ENCODE measurements at places on chromosomes 3 and 15.
A peak's percentile ranks its signal among the peaks of the same experiment; 100 is the strongest.

DNA sequence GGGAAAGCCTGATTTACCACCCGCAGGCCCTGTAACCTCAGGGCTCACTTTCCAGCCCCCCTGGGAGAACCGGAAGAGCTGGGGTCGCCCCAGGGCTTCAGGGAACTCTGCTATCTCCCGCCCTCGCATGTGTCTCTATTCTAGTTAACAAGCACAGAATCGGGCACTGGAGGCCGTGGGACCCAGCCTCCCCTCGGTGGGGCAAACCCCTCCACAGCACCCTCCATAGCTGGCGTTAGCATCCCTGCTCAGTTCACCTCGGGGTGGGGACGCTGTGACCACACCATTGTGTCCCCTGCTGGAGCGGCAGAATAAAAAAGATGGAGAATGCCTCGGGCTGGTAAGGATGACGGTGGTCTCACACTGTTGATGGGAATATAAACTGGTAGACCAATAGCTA, 3.5 kb upstream of the LRRC15 start:
- DNase-seq, result no peak

DNA sequence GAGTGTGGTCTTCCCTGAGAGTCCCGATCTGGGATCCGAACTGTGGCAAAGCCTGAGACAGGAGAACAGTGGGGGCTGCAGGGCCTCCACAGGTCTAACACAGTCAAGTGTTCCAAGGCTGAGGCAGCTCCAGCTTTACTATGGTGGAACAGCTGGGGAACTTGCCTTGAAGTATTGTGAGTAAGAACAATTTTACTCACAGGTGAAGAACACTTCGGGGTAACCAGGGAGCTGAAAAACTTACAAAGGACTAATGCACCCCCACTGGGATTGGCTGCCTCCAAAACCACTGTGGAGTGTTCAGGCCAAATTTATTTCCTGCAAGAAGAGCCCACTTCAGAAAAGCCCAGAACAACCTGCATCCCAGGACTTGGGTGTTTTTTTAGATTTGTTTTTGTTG, 25.4 kb downstream of the ZIC4 start:
- DNase-seq, result no peak

DNA sequence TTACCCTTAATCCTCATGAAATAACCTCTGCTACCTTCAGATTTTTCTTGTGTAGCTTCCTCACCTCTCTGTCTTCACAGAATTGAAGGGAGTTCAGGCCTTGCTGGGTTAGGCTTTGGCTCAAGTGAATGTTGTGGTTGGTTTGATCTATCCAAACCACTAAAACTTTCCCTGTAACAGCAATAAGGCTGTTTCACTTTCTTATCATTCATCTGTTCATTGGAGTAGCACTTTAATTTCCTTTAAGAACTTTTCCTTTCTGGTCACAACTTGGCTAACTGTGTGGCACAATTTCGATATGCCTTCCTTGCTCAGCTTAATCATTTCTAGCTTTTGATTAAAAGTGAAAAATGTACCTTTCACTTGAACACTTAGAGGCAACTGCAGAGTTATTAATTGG, 129.8 kb downstream of the NR1I2 start:
- no peak for DNase-seq

GRCh38 chr15:68313501-68314410, 36.2 kb downstream of the FEM1B start:
- DNase-seq, result no peak

GRCh38 chr3:104452697-104453096, 914.0 kb upstream of the ALCAM start:
- no peak for DNase-seq

DNA sequence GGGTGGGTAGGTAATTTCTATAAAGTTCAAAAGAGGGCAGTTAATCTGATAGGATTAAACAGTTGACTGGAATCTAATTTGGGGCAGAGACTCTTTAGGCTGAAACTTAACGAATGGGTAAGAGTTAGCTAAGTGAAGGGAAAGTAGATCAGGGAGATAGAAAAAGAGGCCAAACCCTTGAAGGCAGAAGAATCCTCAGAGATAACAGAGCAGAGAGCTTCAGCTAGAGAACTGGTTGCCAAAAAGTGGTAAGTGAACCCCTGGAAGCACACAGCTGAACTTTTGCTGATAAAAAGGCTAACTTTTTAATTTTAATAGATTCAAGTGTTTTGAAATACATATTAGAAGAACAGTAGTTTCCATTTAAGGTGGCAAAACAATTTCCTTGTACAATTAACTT, 99.2 kb downstream of the FHIT start:
- no peak for DNase-seq

- no peak for DNase-seq
These were observed 302.2 kb upstream of the TPM1 start for GRCh38 chr15:62740141-62741004.

GRCh38 chr3:32322311-32322710, 69.3 kb upstream of the CMTM7 start:
- no peak for DNase-seq

- DNase-seq, result no peak
These were observed 985 bp downstream of the TEX9 start for GRCh38 chr15:56366211-56366610.

- DNase-seq, result no peak
These were observed 537.6 kb downstream of the FOXP1 start for GRCh38 chr3:71045917-71046282.

DNA sequence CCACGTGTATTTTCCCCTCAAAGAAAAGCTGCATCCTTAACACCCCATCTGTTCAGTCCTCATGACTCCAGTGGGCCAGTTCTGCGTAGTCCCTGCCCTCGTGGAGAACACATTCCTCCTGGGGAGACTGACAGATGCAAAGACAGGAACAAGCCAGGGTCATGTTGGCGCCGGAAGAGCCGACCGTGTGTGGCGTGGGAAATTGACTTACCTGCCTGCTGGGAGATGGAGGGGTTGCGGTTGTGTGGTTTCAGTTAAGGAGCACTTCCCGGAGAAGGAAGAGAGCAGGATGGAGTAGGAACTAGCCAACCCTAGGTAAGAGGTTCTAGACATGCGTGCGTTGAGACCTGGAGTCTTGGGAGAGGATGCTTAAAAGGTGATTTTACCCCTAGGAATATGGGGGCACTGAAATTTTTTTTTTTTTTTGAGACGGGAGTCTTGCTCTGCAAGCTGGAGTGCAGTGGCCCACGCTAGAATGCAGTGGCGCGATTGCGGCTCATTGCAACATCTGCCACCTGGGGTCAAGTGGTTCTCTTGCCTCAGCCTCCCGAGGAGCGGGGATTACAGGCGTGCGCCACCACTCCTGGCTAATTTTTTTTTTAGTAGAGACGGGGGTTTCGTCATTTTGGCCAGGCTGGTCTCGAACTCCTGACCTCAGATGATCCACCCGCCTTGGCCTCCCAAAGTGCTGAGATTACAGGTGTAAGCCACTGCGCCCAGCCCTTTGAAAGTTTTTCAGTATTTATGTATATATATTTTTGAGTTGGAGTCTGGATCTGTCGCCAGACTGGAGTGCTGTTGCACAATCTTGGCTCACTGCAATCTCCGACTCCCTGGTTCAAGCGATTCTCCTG, 1.4 kb downstream of the VHL start:
- peak; percentile 14 for DNase-seq

DNA sequence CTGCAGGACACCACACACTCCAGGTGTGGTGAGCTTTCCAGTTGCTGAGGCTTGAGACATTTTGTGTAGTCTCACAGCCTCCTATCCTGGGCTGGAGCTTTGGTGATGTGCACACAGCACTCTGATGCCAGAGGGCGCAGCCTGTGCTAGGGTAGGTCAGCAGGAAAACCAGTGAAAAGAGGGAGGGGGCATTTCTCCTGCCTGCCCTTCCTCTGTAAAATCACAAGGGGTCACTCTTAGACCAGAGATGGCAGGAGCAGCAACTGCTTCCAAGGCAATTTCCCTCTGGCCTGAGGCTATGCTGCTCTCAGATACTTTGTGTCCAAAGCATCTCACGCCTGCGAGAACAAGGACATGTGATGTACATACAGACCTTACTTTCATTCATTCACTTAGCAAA, 16.5 kb upstream of the MUSTN1 start:
- peak; percentile 59 for DNase-seq

DNA sequence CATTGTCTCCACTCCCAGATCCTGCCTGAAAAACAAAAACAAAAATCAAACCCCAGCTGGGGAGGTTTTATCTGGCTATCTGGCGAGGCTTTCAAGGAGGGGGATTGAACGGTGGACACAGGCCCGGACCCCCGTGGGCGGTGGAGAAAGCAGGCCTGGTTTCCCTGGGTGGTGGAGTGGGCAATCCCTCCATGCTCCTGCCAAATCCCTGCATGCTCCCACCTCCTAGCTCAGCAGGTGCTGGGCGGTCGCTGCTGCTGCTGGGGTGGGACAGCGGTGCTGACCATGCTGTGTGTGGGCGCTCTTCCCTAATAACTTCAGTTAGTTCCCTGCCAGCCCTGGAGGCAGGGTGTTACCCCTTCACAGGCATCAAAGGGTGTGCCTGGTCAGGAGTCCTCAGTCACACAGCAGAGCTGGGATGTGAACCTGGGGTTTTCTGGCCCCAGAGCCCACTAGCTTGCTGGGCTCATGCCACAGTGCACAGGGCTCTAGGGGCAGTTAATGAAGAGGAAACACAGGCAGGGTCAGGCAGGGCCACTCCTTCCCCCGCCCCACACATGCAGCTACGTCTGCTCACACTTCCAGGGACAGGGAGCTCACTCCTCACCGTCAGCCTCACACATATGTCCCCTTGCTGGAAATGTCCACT, 15.9 kb upstream of the PLXND1 start:
- no peak for DNase-seq

DNA sequence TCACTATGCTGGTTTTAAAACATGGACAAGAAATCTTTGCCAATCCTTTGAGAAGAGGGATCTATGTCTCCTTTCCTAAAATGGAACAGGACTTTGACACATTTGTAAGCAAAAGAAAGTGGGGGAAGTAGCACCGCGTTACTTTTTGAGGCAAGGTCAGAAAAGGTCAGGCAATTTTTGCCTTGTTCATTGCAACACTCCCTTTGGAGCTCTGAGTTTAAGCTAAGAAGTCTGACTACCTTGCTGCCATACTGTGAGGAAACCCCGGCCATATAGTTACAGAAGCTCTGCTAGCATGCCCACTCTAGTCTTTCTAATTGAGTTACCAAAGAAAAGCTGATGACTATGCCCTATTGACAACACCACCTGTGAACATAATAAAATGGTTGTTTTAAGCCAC, 1.4 kb downstream of the FAM227B start:
- no peak for DNase-seq

GRCh38 chr3:67883766-67884165, 229.4 kb upstream of the SUCLG2 start:
- no peak for DNase-seq
